ENCODE measurements at places on chromosomes 5 and 9. TPM values are rescaled to one million over a fixed set of nuclear protein-coding genes. Genes with fewer than 3 reads are reported as not detected.

The KIF3A gene
- total RNA-seq = 12.2 TPM

The HMMR gene
- 35.1 TPM for total RNA-seq

The MEGF10 gene
- 0.06 TPM for total RNA-seq

The IL3 gene
- not detected for total RNA-seq

The MAMDC2 gene
- total RNA-seq = 2.6 TPM

The FLT4 gene
- 0.31 TPM for total RNA-seq

The CDKN2B-AS1 gene
- 5.2 TPM for total RNA-seq

The DND1 gene
- total RNA-seq = 0.13 TPM

The PTPN3 gene
- total RNA-seq = 12.7 TPM

The PHF2 gene
- total RNA-seq = 15.9 TPM

The LCN15 gene
- not detected for total RNA-seq

The HTR1A gene
- not detected for total RNA-seq

The FGF1 gene
- 8.5 TPM for total RNA-seq

The GAS1 gene
- 5.5 TPM for total RNA-seq

The ARSK gene
- 9.5 TPM for total RNA-seq

The COMMD10 gene
- total RNA-seq = 26.3 TPM

The CD72 gene
- 1.1 TPM for total RNA-seq

The ENTPD2 gene
- total RNA-seq = not detected

The GTF2H2 gene
- total RNA-seq = 23.4 TPM

The SLC36A2 gene
- not detected for total RNA-seq

The PFN3 gene
- total RNA-seq = not detected

The SPATA9 gene
- total RNA-seq = not detected

The MACROH2A1 gene
- 149 TPM for total RNA-seq

The GOLPH3 gene
- 77.5 TPM for total RNA-seq

The LRRTM2 gene
- 0.13 TPM for total RNA-seq

The PCDHGA4 gene
- total RNA-seq = 4.0 TPM

The EIF4E1B gene
- total RNA-seq = not detected

The TRPM6 gene
- not detected for total RNA-seq

The TMEM171 gene
- 1.2 TPM for total RNA-seq

The CDX1 gene
- total RNA-seq = 0.12 TPM

The ELL2 gene
- total RNA-seq = 44.0 TPM

The PHYHD1 gene
- 5.7 TPM for total RNA-seq
